NCI-H1417 treated with DMSO at 0.1 percent for 48 hours (cell line): ENCODE measurements at places on chromosomes 3 and 15.

DNA sequence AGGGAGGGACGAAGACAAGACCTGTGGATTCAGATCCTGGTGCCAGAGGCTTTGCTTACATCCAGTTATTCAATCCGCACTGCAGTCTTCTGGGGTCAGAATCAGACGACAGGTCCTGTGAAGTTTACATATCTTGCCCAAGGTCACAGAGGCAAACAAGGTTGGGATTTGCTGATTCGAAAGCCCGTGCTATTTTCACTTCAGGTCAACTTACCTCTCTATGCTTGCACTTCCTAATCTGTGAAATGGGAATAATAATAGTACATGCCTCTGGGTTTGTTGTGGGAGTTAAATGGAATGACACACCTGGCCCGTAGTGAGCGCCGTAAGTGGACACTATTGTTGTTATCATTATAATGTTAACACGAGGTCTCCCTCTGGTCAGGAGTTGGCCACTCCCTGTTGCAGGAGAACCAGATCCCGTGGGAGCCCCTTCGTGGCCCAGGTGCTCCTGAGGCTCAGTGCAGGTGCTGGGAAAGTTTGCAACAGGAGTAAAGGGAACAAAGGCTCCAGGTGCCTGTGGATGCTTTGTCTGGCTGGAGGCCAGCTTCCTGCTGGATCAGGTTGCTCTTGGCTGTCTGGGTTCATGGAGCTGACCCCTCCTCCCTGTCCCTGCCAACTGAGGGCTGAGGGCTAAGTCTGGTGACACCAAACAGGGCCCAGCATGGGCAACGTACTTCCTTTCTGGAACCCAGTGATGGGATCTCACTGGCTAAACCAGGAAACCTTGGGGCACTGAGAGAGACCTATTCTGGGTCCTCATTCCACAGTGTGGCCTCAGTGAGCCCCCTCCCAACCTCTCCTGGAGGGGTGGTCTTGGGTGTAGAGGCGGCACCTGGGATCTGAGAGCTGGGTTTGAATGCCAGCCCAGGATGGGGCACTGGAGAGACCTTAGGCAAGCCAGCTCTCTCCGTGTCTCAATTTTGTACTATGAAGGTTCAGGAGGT lies 40.1 kb upstream of the SEMA4B start:
- peak; percentile 17 for DNase-seq

GRCh38 chr3:49699281-49699979 lies 10.1 kb downstream of the RNF123 start:
- DNase-seq: no peak

DNA sequence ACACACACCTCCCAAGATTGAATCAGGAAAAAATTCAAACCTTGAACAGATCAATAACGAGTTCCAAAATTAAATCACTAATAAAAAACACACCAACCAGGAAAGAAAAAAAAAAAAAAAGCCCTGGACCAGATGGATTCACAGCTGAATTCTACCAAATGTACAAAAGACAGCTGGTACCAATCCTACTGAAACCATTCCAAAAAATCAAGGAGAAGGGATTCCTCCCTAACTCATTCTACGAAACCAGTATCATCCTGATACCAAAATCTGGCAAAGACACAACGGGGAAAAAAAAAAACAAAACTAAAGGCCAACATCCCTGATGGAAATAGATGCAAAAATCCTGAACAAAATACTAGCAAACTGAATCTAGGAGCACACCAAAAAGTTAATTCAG lies 54.4 kb upstream of the SLC12A8 start:
- DNase-seq: no peak

DNA sequence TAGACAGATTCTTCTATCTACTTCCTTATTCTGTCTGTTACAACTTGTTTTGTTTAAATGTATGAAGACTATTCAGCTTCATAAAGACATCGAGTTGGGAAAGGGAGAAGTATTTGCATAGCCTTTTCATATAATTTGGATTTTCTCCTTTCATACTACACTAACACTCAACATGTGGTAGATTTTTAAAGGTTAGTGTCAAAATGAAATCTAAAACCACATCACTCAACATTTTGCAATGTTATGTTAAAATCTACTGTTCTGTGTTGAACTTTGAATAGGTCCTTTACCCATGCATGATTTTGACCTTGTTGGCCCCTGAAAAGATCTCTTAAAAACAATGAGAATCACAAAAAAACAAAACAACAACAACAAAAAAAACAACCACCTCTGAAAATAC lies 860.9 kb downstream of the ROBO1 start:
- no peak for DNase-seq

GRCh38 chr3:152606146-152606545 lies 228.8 kb upstream of the P2RY1 start:
- no peak for DNase-seq

- no peak for DNase-seq
Observed at GRCh38 chr3:39754549-39754948, 54.9 kb upstream of the MYRIP start.

DNA sequence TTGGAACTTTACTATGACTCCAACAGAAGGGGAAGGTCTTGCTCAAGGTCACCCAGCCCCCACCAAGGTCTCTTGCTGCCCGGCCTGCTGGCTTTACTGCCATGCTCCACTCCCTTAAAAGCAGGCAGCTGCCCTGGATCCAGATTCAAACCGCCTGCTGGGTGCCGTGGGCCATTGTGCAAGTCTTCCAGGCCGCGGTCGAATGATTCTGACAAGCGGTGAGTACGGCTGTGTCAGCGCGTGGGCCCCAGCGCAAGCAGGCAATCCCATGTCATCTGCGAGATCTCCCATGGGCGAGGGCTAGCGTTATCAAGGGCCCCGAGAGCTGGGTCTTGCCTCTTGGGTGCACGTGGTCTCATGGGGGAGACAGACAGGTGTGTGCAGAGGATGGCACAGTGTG lies 37.6 kb downstream of the CORO2B start:
- no peak for DNase-seq
